Caco-2 (cell line): ENCODE measurements at places on chromosomes 3 and 15.

- DNase-seq: peak; percentile 91
Measured at GRCh38 chr3:101561630-101562328, at the start of gene TRMT10C. Gene TRMT10C (plus strand): TSS chr3:101561868. CDS start chr3:101564782, 2,914 bp downstream.

- no peak for DNase-seq
Measured at GRCh38 chr3:133763797-133764683, 17.8 kb downstream of the TF start.

- no peak for DNase-seq
Measured at GRCh38 chr15:50107591-50108408, 11.2 kb downstream of the ATP8B4 start.

GRCh38 chr3:64224826-64225610, at the start of gene PRICKLE2:
Gene PRICKLE2 (minus strand): TSS chr3:64225466. CDS start chr3:64198927, 26,539 bp downstream.
- no peak for DNase-seq

DNA sequence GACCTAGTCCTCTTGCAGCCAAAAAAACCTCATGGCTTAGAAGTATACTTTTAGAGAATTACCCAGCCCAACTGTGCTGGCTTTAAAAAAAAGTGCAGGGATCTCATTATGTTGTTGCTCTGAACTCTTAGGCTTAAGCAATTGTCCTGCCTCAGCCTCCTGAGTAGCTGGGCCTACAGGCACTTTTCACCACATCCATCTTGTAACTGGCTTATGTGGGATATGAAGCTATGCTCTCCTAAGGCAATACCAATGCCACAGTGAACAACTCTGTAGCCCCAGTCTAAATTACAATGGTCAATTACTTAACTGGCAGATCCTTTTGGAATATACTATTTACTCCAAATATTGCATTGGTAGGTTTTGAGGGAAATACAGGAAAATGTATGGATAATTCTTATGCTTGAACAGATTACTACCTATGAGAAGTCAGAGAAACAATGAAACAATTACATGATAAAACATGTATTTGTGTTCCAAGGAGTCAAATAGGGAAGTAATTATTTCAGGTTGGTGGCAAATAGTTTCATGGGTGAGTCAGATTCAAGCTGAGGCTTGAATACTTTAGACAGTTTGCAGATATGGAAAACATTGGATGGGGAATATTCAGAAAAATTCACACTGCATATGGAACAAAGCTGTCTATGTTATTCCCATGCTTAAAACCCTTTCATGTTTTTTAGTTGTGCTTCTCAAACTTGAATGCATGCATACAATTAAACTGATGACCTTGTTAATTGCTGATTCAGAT, 34.6 kb upstream of the GPR149 start:
- DNase-seq: no peak

- peak; percentile 69 for DNase-seq
Measured at GRCh38 chr15:32029862-32030781, at the start of gene CHRNA7. Gene CHRNA7 (plus strand): TSS chr15:32030515. CDS start chr15:32030595, 80 bp downstream.

- no peak for DNase-seq
Measured at GRCh38 chr15:60471314-60471713, 7.6 kb downstream of the ICE2 start.

DNA sequence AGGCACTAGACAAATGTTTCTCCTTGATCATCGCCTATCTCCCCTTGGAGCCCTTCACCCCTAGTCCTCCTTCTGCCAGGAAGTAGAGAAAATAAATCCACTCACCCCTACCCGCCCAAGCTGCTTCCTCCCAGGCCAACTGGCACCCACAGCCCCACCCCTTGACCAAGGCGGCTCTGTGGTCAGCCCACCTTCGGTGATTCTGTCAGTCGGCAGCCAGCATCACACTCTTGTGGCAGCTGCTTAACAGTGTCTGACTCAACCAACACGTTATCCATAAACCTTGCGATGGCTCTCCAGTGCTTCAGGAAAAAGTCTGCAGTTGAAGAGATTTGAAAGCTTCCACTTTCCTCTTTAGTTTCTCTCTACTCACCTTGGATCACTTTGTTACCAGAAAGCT, 7.6 kb downstream of the SHF start:
- DNase-seq: no peak

DNA sequence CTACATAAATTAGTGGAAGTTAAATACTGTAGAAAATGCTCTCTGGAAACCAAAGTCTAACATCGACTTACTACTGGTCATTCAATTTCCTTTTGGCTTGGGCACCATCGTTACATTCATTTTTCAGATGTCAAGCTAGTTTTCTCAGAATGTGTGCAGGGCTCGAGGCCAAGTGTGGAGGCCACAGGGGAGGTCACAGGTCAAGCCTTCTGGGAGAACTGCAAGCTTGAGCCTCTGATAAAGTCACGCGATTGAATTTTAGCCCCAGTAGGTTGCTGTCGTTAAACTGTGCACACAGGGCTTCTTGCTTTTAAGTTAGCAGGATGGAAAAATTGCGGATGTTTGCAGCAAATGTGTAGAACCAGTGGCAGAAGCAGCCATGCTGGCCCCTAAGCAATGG, 182.2 kb downstream of the APBA2 start:
- DNase-seq: no peak

GRCh38 chr3:116285781-116286421, 159.4 kb downstream of the LSAMP start:
- no peak for DNase-seq

- no peak for DNase-seq
Measured at GRCh38 chr3:127730666-127731295, 58.0 kb downstream of the ABTB1 start.

DNA sequence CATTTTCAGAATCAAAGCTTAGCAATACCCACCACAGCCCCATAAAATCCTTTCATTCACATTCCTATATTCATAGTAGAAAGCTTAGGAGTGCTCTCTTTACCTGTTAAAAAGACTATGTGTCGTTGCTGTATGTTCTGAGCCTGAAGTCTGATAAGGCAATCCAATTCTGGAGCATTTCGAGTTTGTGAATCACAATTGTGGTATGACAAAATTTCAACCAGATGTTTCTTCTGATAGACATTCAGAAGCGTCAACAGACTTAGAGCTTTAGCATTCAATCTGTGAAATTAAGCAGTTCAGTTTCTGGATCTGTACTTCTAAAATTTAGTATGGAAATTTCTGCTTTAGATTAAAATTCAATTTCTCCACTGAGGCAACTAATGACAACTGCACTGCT, 58.3 kb downstream of the TASOR start:
- no peak for DNase-seq

- no peak for DNase-seq
Measured at GRCh38 chr15:55118344-55118870, 78.3 kb downstream of the RSL24D1 start.

GRCh38 chr3:46977811-46978195, 1.3 kb upstream of the CCDC12 start:
- no peak for DNase-seq

- no peak for DNase-seq
Measured at GRCh38 chr15:36810656-36811449, 231.4 kb downstream of the CDIN1 start.

GRCh38 chr3:29181872-29182271, 99.0 kb upstream of the RBMS3 start:
- DNase-seq: no peak

- no peak for DNase-seq
Measured at GRCh38 chr15:58064082-58064979, 1.2 kb downstream of the ALDH1A2 start.

DNA sequence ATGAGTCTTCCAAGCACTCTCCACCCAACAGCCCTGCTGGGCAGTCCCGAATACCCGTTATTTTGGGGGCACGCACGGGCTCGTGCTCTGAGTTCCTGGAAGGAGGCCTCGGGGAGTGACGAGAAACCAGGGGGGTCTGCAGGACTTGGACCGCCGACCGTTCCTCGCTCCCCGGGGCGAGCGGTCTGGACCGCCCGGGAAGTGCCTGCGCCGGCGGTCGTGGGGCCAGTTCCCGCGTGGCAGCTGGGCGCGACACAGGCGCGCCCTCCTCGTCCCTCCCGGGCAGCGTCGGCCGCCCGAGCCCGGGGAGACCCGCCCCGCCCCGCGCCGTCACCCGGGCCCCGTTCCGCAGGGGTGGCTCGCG, 387 bp downstream of the GNB4 start:
- no peak for DNase-seq

GRCh38 chr3:52529376-52530333, 4.0 kb downstream of the NT5DC2 start:
- no peak for DNase-seq

GRCh38 chr15:65072027-65072426, 4.2 kb upstream of the RASL12 start:
- no peak for DNase-seq

GRCh38 chr3:125479091-125479490, 40.9 kb downstream of the SNX4 start:
- DNase-seq: no peak

DNA sequence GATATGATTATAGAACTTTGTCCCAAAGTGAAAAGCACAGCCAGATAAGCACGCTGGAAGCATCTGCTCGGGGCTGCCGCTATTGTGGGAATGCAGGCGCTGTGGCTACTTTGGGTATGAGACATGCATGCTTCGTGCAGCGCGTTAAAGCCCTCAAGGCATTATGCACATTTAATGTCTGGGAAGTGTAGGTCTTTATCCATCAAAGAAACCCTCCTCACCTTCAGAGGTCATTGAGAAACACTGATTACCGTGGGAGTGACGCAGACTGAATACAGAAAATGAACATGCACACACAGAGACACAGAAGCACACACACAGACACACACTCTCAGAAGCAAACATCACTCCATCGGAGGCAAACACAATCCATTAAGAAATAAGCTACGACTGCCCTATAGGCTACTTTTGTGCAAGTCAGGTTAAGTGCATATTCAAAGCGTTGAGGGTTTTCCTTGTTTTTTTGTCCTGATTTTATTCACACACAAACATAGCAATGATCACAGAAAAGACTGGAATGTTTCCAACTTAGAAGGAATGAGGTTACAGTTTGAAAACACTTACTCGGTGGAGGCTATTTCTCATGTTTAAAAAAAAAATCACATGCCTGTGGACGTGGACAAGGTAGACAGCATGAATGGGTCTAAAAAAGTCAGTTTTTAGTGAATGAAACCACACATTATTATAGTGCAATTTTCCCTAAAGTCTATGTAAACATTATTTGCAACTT, 68.5 kb downstream of the PLCH1 start:
- DNase-seq: no peak

DNA sequence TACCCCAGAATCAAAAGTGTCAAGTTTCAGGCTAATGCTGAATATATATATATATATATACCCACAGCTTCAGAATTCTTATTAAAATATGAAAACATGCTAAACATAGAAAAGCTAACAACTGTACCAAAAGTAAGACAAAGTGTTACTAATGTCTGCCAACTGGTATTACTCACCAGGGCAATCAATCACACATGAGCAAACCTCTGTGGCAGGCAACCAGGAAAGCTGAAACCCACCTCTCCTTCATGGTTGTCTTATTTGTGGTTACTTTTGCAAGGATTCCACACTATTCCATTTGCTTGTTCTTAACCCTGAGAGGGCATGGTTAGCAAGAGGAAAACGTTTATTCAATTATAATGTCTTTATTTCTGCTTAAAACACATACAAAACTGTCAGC, 512.3 kb upstream of the MDFIC2 start:
- DNase-seq: no peak
